Astrocyte of the cerebellum (primary cell): ENCODE measurements at places on chromosomes 3 and 15.

DNA sequence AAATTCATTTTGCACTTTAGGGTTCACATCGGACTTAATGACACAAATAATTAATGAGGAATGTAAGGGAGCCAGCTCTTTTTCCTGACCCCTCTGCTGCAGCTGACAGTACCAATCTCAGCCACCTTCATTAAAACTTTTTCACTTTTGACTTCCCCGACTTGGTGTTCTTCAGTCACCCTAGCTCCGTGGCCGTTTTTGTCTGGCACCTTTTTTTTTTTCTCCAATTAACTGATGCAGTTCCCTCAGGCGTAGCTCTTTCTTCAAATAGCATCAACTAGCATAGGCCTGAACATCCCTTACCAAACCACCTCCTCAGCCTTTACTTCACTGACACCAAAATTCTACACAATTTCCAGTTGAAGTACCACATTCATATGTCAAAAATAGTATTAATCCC lies 350.8 kb downstream of the GRM7 start:
- DNase-seq, result no peak

- no peak for DNase-seq
Observed at GRCh38 chr3:143266511-143266910, 146.9 kb downstream of the CHST2 start.

- no peak for DNase-seq
Observed at GRCh38 chr3:30145281-30145680, 461.1 kb upstream of the TGFBR2 start.

- no peak for DNase-seq
Observed at GRCh38 chr3:53581671-53582070, 87.3 kb downstream of the CACNA1D start.

DNA sequence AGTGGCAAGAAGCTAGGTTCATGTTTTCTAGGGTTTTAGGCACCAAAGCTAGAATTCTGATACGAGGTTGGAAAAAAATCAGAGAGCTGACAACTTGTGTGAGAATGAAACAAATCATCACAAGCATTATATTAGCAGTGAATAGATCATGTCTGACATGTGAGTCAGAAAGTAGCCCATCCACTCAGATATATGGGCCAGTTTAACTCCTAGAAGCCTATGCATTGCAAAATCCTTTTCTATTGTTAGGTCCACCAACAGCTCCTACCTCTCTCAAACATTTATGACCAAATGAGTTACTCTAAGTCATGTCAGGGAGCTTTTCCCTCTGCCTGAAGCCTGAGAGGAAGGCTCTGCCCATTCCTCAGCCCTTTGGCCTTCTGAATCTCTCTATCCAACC lies 44.0 kb downstream of the KBTBD12 start:
- no peak for DNase-seq

GRCh38 chr3:18423401-18424212 lies 1.5 kb downstream of the SATB1 start:
- DNase-seq, result no peak

- no peak for DNase-seq
Observed at GRCh38 chr3:185881926-185882325, 55.9 kb downstream of the TRA2B start.

- no peak for DNase-seq
Observed at GRCh38 chr15:77097248-77097721, 26.4 kb upstream of the TSPAN3 start.
